CD4-positive, alpha-beta T cell treated with Interleukin-15 for 4 hours (primary cell): ENCODE measurements at places on chromosomes 12 and 14.

DNA sequence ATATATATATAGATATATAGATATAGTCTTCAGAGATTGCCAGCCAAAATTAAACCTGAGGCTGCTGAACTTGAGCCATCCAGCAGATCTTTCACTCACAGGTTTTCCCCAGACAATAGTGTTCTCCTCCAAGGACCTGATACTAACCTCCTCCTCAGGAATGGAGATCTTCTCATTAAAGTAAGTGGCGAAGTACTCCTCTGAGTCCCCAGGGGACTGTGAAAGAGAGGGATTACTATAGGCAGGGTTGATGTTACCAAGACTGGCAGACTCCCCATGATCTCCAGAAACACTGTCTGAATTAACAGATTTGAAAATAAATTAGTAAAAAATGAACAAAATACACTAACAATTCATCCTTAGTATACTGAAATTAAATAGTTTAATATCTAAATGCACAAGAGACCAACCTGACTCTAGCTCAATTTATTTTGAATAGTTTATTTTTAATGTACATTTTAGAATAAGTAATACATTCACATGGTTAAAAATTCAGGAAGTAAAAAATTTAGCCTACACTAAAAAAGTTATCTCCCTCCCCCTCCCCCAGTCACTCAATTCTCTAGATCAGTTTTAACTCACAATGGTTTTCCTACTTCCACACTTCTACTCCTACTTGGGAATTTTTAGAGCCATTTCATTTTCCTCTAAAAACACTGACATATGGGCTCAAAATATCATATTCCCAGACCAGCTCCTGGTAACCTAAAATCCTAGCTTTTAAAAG, 17.7 kb downstream of the SLC11A2 start:
- DNase-seq = no peak

DNA sequence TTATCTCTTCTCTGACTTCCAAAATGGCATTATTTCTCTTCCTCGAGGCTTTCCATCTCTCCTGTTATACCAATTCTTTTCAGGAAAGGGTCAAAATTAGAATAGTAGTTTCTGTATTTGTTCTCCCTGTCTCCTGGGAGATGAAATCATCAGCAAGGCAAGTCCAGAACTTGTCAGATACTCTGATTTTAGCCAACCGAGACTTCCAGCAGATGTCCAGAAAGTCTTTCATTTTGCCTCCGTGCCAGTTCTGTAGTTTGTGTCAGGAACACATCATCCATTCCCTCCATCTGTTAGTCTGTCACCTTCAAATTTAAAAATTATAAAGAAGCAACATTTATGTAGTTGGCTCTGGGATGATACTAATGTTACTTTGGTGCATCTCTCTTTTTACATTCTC, 275.7 kb downstream of the CCDC59 start:
- DNase-seq = no peak

DNA sequence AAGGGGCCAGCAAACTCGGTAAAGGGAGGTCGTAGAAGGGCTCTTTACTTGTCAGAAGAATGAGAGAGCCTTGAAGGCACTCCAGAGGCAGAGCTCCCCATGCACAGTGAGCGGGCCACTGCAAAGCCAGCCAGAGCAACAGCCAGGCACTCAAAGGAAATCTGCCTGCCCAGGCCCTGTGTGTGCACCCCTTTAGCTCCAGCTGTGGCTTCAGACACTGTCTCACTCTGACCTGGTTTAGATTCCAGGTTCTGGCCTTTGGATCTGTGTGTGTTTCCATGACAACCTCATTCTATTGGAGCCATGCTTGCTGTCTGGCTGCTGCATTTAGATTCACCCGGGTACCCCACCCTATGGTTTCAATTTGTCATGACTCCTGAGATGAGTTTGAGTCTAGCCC, 170.3 kb downstream of the CAPZA3 start:
- DNase-seq = no peak

DNA sequence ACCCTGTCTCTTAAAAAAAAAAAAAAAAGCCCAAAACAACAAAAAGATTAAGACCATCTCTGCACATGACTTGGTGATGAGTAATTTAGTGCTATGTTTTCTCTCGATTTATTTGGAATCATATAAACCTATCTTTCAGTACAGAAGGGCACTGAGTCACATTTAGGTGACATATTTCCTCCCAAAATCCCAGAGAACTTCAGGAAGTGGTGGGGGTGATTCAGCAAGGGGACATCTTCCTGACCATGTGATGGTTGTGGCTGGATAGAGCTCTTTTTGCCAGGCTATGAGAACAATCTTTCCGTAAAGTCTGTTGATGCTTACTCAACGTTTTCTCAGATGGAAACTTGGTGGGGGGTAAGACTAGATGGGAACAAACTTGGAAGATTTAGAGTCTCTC, 50.0 kb downstream of the PPFIBP1 start:
- no peak for DNase-seq

- DNase-seq = no peak
Measured at GRCh38 chr12:124379938-124380754, 85.3 kb downstream of the RFLNA start.

DNA sequence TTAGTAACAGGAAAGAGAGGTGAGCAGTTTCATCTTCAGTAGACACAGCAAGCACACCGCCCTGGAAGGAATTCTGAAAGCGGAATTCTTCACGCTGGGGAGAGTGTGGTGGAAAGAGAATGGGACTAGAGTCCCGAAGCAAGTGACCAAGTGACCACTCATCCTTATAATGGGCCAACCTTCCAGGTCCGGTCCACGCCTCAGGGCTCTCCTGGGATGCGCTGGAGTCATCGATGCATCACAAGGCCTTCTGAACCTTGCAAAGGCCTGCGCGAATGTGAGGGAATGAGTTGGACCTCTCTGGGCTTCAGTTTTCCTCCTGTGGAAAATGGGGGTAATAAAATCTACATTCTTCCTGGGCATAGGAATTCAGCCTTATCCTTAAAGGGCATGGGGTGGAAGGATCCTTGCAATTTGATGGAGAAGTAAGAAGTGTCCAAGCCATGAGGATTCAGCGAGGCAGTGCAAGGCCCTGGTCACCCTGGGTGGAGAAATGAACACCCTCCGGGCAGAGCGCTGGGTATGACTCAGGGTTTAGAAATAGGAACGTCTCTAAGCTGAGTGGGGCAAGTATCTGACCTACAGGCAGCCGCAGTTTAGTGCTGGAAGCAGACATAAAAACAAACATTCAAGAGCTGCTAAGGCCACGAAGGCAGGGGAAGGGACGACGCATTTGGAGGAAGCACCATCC, 97.7 kb downstream of the SETD3 start:
- no peak for DNase-seq

DNA sequence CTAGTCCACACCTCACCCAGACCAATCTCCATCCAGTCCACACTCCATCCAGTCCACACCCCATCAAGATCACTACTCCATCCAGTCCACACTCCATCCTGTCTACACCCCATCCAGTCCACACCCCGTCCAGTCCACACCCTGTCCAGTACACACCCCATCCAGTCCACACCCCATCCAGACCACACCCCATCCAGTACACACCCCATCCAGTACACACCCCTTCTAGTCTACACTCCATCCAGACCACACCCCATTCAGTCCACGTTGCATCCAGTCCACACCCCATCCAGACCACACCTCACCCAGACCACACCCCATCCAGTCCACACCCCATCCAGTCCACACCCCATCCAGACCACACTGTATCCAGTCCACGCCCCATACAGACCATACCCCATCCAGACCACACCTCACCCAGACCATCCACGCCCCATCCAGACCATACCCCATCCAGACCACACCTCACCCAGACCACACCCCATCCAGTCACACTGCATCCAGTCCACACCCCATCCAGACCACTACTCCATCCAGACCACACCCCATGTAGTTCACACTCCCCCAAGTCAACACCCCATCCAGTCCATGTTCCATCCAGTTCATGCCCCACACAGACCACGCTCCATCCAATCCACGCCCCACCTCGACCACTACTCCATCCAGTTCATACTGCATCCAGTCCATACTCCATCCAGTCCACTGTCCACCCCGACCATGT, 116.6 kb upstream of the RTL1 start:
- DNase-seq = no peak

DNA sequence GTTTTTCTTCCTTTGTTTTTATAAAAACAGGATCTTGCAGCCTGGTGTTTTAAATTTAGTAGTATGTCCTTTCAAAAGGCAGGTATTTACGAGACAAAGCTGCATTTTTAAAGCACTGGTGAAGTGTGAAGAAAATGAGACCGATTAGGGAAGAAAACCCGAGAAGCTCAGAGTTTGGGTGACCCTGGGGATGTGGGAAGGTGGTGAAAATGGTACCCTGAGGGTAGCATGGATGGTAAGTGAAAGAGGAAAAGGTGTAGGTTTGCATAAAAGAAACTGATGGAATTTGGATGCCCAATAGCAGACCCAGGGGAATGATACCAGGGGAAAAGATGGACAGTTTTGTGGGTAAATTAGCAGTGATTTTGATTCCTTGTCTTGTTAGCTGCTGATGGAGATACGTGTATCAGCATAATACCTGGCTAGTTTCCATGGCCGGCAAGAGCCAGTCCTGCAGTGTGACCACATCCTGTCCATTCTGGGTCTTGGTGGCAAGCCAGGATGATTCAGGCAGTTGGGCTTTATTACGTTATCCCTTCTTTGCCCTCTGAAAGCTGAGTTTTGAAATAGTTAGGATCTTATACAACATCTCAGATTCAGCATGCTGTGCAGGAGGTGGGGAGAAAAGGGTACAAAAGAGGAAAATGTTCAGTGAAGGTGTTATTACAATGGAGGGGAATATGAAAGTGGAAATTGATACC, 8.9 kb downstream of the BICD1 start:
- DNase-seq = no peak
